OCI-LY7 (cell line): ENCODE measurements at places on chromosomes 6 and 20.

DNA sequence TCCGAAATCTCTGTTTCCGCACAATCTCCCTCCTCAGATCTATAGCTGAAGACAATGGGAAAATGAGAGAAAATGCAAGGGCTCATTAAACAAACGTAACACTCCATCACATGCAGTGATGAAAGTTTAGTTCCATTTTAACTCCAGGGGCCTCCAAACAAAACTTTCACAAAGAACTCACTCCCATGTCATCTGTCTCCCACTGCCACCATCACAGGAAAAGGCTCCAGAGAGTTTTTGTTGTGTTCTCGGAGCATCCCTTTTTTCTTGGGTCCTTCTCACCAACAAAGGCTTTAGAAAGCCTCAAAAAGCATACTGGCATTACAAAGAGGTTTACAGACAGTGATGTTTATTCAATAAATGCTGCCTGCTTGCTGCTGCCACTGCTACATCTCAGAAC lies 339.6 kb downstream of the TPBG start:
- DNase-seq = no peak

DNA sequence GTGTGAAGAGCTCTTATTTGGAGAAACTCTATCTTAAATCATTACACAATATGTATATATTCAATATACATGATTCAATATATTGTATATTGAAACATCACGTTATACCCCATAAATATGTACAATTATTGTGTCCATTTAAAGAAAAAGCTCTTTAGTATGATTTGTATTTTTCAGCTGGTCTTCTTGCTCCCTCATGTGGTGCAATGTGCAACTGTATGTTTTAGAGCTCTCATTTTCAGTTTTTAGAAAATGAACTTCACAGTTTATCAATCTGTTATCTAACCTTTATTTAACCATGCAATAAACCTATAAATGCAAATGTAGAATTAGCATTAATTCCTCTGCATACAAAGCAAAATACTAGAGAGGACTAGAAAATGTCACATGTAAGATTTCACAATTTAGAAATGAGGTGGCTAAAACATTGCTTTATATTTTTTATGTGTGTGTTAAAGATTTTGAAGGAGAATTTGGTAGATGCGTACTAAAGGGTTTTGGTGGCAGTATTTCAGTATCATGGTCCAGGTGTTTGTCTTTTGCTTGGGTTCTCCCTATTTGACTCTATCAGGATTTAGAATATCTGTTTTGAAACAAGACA lies 167.1 kb downstream of the PHF3 start:
- DNase-seq = peak; percentile 26

GRCh38 chr6:36442671-36443470 lies at the start of the genes KCTD20 and PXT1:
Gene KCTD20 (plus strand): TSS chr6:36443000. CDS start chr6:36470098, 27,098 bp downstream.
Gene PXT1 (minus strand): TSS chr6:36442854. CDS start chr6:36426082, 16,772 bp downstream.
- peak; percentile 95 for DNase-seq

DNA sequence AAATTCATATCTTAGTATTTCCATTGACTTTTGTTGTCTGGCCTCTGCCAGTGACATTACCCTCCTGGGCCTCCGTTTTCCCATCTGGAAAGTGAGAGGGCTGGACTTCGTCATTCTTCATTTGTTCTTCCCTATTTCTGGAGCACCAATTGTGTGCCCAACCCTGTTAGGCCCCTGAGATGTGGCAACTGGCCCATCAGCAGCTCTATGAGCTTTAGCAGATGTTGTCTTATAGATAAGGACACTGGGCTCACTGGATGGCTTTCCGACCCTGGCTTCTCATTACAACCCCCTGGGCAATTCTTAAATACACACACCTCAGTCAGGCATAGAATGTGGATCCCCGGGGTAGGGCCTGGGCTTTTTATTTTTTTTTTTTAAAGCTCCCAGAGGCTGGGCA lies 14.7 kb downstream of the PABPC1L start:
- no peak for DNase-seq

DNA sequence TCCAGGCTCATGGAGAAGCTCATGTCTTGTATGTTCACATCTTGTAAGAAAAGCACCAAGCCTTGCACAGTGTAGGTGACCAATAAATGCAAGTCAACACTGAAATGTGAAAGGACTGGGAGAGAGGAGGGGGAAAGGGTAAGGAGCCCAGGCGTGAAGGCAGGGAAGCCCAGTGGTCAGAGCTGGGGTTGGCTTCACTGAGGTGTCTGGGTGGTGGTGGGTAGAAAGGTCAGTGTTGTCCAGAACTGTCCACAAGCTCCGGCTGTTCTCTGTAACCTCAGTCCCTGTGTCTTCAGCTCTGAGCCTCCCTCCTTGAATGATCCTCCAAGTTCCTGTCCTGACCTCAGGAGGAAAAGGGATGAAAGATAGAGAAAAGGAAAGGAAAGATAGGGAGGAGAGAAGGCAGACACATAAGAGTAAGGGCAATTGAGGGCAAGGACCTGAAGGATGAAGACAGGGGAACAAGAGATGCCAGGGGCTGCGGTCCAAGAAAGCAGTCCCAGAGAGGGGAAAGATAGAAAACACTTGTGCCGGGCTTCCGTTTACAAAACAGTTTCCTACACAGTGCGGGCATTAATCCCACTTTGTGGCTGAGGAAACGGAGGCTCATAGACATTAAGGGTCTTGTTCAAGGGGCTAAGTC lies 2.4 kb upstream of the TNXB start:
- no peak for DNase-seq

- no peak for DNase-seq
Observed at GRCh38 chr20:51429696-51430095, 112.8 kb downstream of the NFATC2 start.

GRCh38 chr6:142944124-142945048 lies 590 bp downstream of the HIVEP2 start:
- peak; percentile 90 for DNase-seq

GRCh38 chr6:146441907-146442306 lies 101.7 kb upstream of the RAB32 start:
- DNase-seq = no peak
